ENCODE measurements at places on chromosomes 1 and 21.

DNA sequence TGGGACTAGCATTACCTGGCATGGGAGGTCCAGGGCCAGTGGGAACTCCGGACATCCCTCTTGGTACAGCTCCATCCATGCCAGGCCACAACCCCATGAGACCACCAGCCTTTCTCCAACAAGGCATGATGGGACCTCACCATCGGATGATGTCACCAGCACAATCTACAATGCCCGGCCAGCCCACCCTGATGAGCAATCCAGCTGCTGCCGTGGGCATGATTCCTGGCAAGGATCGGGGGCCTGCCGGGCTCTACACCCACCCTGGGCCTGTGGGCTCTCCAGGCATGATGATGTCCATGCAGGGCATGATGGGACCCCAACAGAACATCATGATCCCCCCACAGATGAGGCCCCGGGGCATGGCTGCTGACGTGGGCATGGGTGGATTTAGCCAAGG, 45.8 kb downstream of the ACP6 start:
- no peak for DNase-seq

- no peak for DNase-seq
Observed at GRCh38 chr1:66769512-66770229, 17.4 kb downstream of the DYNLT5 start.

DNA sequence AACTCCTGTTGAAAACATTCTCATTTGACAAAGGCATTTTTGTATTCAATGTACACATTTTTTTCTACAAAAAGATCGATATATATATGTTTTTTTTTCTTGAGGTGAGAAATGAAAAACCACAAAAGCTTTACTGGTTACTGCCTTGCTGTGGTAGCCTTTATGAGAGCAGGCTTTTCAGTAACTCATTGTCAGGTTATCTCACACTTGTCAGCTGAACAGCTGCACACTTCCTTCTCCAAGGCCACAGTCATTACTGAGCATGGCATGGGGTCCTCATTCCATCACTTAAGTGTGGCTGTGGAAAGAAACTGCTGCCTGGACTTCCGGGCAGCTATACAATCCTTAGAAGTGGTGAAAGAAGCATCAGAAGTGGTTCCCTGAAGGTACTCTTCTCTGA, 169.3 kb upstream of the ZP4 start:
- no peak for DNase-seq

DNA sequence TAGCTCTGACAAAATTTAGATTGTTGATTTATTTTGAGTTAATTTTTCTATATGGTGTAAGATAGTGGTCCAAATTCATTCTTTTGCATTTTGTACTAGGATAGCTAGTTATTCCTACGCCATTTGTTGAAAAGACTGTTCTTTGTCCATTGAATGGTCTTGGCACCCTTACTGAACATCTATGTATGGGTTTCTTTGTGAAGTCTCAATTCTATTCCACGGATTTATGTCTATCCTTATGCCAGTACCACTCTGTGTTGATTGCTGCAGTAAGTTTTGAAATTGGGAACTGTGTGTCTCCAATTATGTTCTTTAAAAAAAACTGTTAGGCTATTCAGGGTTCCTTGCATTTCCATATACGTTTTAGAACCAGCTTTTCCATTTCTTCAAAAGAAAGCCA, 145.7 kb downstream of the ZNF644 start:
- no peak for DNase-seq

DNA sequence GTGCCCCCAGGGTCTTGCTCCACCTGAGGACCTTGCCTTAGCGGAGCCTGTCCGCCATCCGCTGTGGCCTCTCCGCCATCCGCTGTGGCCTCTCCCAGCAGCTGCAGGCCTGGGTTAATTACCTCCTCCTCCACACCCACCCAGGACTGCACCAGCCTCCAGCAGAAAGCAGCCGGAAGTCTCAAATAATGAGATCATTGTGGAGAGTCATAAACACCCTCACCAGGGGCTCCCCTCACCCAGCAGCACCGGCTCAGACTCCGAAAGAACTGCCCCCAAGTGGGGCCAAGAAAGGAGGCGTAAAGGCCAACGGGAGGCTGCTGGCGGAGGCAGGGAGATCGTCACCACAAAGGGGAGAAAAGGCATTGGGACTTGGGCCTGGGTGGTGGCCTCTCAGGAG, 10.7 kb upstream of the GPR153 start:
- DNase-seq: no peak

GRCh38 chr1:110565565-110565964, 40.6 kb downstream of the KCNA2 start:
- no peak for DNase-seq

GRCh38 chr1:58446368-58446767, 100.2 kb downstream of the OMA1 start:
- DNase-seq: no peak

DNA sequence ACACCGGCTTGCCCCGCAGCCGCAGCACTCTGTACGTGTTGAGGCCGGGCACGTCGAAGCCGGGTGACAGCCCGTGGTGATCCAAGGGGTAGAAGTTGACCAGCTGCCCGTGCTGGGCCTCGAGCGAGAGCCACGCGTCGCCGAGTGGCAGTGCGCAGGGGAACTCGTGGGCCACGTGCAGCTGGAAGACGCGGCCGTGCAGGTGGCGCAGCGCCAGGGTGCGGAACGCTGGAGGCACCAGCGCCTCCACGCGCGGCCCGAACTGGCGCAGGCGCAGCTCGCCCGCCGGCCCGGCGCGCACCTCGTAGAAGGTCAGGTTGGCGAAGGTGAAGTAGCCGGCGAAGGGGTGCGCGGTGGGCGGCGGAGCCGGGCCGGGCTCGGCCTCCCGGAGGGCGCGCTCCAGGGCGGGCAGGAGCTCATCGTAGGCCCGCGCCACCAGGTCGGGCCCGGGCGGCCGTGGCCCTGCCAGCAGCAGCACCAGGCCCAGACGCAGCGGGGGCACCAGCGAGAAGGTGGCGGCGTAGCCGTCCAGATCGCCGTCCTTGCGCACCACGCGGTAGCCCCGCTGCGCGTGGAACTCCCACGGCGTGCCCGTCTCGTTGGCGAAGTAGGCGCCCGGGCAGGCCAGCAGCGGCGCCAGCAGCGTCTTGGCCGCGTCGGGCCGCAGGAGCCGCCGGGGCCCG, 19.5 kb downstream of the LACTBL1 start:
- DNase-seq: no peak

GRCh38 chr1:95888941-95889390, 655.0 kb downstream of the RWDD3 start:
- no peak for DNase-seq

Data from activated naive CD4-positive, alpha-beta T cell treated with anti-CD3 and anti-CD28 coated beads, Interleukin-2, amount 50 U/mL, for 16 hours (primary cell).